CMK (cell line): ENCODE measurements at places on chromosomes 6 and 20.

GRCh38 chr6:90372885-90373284, 76.2 kb upstream of the BACH2 start:
- no peak for DNase-seq

DNA sequence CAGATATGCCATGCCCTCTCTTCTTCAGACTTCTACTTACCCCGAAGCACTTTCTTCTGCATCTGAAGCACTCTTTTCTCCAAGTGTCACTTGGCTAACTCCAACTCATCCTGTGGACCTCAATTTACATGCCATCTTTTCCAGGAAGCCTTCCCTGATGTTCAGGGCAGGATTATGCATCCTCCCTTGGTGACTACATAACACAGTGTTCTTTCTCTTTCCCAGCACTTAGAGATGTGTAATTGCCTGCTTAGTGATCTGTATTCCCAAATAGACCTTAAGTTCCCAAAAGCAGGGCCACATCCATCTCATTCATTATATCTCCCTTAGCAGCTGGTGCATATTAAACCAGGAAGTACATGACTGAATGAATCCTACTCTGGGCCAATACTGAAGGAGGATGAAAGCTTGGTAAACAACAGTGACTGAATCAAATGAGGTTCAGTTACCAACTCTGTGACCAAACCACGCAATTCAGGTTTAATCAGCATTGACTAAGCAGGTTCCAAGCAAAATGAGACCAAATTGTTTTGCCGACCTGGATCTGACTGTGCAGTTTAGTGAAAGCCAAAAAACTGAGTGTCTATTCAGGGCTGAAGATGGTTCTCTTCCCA, 121.4 kb upstream of the TCF21 start:
- DNase-seq, result no peak

GRCh38 chr6:150048099-150048498, 20.8 kb downstream of the ULBP3 start:
- no peak for DNase-seq

DNA sequence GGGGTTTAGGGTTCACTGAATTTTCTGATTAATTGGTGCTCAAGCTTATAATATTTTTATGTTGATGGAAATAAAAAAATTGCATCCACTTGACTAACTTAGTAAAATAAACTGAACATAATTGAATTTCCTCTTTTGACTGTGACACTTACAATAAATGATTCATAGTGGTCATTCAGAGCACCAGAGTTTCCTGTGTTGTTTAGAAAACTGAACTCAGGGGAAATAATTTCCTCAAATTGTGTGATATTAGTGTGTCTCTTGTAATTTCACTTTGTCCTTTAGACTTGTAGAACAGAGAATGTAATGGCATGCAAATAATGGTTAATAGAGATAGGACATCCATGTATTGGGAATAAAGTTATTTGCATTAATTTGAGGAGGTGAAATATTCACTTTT, 319.7 kb upstream of the MAN1A1 start:
- DNase-seq, result no peak

GRCh38 chr20:31708736-31709534, 13.7 kb downstream of the BCL2L1 start:
- DNase-seq, result no peak

DNA sequence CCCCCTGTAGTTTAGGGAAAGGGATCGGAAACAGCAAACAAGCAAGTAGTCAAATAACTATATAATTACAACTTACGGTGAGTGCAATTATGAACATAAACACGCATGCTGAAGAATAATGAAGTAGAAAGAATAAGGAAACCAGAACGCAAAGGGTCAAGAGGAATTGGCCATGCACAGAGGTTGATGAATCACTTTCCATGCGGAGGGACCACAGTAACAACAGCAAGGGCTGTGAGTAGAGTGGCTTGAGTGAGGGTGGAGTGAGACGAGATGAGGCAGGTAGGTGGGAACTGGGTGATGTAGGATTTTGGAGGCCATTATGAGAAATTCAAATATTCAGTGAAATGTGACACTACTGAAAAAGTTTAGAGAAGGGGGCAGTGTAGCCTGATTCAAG, 112.2 kb upstream of the LAMP5 start:
- no peak for DNase-seq

GRCh38 chr6:159833997-159834603, 34.0 kb downstream of the PNLDC1 start:
- DNase-seq, result no peak

DNA sequence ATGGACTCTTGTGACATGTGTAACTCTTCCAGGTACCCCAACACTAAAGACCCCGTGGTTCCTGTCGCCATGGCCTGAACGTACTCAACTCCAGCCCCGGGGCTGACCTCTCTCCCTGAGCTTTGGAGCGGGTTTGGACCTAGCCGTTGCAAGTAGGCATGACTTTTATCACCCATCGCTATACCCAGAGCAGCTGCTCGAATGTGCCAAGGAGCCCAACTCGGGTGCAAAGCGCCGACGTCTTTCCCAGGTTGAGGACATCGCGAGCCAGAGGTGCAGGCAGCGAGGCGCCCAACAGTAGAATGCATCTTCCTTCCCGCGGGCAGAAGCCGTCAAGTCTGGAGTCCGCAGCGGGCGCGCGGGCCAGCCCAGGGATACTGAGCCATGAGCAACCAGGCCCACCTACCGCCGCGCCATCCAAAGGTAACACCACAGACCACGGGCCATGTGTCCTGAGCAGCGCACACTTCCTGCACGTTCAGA, 5.7 kb upstream of the LAMP5 start:
- no peak for DNase-seq

DNA sequence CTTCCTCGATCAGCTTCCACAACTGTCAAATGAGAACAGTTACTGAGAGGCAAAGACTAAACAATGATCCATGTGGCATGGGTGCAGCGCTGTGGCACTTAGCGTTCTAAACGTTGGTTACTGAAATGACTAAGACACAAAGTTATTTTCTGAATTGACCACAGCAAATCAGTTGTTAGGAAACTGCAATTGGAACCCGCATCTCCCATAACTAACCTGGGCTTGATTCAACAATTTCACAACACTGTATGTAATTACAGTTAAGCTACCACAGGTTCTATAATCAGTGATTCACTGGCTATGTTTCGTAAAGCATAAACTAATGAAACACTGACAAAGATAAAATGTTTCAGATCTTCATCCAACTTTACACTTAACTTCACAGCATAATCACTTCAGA, 12.5 kb downstream of the WDR27 start:
- no peak for DNase-seq

DNA sequence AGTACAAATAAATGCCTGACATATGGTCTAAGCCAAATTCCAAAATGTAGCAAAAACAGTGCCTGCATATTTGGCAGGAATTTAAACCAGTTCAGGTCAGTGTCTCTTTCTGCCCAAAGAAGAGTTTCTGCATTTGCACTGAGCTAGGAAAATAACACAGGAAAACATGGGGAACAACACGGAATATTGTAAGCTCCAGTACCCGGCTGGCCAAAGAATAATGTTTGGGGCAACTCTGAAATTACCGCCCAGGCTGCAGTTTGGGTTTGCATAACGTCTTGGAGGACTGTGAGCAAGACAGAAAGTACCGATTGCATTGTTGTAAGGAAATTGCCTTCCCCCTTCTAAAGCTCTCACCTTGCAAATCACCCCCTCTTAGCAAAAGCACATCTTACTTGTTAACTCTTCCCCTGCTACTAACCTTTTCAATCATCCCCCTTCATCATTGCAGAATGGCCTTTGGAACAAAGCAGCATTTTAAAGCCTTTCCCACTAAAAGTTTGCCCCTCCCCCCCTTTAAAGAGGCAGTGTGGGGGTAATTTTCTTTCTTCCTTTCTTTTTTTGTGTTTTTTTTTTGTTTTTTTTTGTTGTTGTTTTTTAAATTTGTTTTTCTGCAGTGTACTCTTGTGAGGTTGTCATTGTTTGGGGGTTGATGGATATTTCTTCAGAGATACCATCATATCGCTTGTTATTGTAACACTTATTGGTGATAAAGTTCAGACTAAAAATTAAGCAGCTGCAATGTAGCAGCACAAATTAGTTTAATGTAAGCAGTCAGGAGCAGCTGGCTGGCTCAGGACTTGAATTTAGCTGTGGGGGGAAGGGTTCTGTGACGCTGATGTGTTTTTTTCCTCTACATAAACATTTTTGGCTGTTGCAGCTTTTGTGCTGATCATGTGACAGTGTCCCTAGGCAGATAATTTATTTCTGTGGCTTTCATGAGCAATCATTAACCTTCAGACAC, 100.0 kb upstream of the CITED2 start:
- DNase-seq, result no peak

GRCh38 chr6:90000864-90001731, 106.8 kb downstream of the GJA10 start:
- no peak for DNase-seq

- DNase-seq, result no peak
These were observed 328.4 kb downstream of the KIF16B start for GRCh38 chr20:16244892-16245291.

GRCh38 chr20:10339609-10340008, 94.4 kb downstream of the MKKS start:
- no peak for DNase-seq

DNA sequence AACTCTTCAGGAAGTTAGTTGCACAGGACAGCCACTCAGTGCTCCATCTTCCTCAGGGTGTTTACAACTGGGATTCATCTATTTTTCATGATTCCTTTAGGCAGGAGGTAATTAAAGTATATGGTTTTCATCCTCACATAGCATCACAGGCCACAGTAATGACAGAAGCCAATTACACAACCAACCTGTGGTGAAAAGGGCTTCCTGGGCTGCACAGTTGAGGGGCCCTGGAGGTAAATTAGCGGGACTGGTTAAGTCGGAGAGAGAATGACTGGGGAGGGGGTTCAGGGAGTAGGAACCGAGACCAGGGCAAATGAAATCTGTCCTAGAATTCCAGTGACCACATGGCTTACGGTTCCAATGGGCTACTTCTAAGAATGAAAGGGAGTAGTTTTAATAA, 37.0 kb downstream of the BAK1 start:
- no peak for DNase-seq

DNA sequence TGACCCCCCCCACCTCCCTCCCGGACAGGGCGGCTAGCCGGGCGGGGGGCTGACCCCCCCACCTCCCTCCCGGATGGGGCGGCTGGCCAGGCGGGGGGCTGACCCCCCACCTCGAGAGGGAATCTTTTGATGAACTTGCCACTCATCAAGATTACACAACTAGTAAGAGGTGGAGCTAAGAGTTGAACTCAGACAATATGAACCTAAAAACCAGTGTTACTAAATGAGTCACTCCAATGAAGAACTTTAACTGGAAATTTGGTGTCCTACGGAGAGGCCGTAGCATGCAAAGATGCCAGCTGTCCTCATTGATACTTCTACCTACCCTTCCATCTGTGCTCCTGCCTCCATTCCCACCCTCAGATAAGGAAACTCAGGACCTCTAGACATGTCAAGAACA, 42.8 kb downstream of the PFDN4 start:
- DNase-seq, result no peak

GRCh38 chr20:58740356-58741308, 48.0 kb downstream of the NPEPL1 start:
- DNase-seq, result no peak

DNA sequence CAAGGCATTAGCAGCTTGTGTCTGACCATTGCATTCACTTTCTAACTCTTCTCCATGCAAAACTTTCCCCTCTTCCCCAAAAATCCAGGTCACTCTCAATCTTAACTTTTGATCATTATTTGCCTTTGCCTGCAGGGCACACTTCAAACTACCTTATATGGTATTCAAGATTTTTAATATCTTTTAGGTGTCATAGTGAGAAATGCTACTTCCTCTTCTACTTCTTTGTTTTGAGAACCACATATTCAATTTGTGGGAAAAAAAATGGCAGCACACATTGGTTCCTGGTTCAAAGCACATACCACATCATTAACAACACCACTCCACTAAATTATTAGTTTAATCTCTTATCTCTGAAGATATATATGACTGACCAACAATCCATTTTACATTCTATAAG, 1267.0 kb upstream of the CITED2 start:
- DNase-seq, result no peak

GRCh38 chr6:142279350-142280180, 22.2 kb upstream of the ADGRG6 start:
- DNase-seq, result no peak
